AML-193 (cell line): ENCODE measurements at places on chromosomes 5 and 9.

- no peak for DNase-seq
These were observed 594.3 kb upstream of the KLF4 start for GRCh38 chr9:108083796-108084352.

DNA sequence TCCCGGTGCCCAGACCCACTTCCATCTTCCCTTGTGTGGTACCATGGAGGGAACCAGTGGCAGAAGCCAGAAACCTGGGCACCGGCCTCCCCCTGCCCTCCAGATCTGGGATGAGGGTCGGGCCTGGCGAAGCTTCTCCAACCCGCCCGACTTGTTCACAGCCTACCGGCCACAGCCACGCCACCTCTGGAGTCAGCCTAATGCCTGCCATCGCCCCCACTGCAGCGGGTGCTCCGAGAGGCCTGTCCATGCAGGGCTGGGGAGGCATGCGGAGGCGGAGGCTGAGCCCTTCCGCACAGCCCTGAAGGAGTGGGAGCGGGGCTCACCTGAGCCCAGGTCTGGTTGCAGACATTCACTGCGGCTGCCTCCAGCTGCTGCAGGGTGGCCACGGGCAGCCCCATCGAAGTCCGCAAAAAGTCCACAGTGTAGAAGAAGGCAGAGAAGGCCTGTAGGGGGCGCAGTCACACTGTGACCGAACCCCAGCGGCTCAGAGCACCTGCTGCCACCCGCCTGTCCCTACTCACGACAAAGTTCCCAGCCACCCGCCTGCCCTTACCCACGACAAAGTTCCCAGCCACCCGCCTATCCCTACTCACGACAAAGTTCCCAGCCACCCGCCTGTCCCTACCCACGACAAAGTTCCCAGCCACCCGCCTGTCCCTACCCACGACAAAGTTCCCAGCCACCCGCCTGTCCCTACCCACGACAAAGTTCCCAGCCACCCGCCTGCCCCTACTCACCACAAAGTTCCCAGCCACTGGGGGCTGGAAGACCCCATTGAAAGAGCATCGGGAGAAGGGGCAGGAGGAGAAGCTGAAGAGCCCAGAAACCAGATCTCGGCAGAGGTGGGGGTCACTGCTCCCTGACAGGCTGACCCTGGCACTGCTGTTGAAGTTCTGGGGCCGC, 3.8 kb upstream of the NPDC1 start:
- DNase-seq, result peak; percentile 69

GRCh38 chr5:756171-756570, 28.4 kb downstream of the ZDHHC11B start:
- no peak for DNase-seq

GRCh38 chr9:121292801-121293241, 24.9 kb downstream of the GSN start:
- DNase-seq, result no peak

- DNase-seq, result no peak
These were observed 326.4 kb upstream of the KLF4 start for GRCh38 chr9:107815782-107816560.

DNA sequence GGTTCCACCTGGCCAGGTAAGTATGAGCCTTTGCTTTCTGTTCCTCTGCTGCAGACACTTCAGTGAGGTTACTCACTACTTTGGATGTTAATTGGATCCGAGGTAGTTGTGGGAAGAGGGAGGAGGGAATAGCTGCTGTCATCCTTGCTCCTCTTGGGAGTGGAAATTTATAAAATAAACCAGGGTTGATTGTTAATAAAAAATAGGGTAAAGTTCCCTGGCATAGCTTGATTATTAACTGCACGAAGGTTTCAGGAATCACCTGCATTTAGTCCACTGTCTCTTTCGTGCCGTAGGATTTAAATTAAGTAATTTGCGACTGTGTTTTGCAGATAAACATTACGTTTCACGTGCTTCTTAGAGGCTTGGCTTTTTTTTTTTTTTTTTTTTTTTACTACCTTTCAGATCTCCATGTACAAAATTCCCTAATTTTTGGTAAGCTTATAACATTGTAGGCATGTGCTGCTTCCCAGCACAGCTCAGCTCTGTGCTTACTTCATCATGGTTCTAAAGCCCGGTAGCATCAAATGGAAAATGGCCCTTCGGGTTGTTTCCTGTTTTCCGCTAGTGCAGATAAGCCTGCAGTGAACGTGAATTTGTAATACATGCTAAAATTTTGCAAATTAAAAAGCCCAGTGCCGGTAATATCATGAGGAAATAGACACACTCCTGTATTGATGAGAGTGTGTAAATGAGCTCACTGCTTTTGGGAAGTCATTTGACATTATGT, 26.9 kb upstream of the LTC4S start:
- DNase-seq, result no peak

DNA sequence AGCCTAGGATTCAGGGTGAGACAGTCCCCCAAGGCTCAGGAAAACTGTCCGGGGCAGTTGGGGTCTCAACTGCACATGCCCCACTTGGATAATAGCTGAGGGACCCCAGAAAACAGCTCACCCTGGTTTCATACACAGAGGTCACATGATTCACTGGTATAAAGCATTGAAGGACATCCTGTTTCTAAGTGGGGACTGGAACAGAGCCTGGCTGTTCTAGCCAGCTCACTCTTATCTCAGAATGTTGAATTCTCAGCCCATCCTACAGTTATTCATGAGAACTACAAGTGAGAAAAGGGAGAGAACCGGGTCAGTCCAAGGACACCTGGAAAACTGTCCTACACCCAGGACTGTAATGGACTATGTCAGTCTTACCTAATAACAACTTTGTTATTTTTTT, 170.9 kb downstream of the FGF1 start:
- no peak for DNase-seq

- DNase-seq, result no peak
These were observed 6.0 kb downstream of the SLC46A2 start for GRCh38 chr9:112884721-112885120.

GRCh38 chr9:112194969-112195431, 19.9 kb upstream of the SUSD1 start:
- DNase-seq, result peak; percentile 4

DNA sequence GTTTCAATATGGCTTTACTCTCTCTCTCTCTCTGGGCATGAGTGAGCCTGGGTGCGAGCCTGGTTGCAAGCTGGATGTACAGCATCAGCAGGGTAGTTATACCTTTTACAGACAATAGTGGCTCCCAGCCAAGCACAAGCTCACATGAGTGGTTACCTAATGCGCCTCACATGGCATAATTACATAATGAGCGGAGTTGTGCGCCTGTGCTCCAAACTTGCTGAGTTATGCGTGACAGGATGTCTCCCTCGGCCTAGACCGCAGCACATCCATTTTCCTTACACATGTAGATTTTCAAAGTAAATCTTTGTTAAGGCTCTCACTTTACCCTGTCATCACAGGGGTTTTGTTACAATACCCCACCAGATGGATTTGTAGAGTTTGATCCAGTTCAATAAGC, 233.5 kb upstream of the WWC1 start:
- no peak for DNase-seq

GRCh38 chr5:156481741-156482140, 154.8 kb downstream of the SGCD start:
- no peak for DNase-seq

DNA sequence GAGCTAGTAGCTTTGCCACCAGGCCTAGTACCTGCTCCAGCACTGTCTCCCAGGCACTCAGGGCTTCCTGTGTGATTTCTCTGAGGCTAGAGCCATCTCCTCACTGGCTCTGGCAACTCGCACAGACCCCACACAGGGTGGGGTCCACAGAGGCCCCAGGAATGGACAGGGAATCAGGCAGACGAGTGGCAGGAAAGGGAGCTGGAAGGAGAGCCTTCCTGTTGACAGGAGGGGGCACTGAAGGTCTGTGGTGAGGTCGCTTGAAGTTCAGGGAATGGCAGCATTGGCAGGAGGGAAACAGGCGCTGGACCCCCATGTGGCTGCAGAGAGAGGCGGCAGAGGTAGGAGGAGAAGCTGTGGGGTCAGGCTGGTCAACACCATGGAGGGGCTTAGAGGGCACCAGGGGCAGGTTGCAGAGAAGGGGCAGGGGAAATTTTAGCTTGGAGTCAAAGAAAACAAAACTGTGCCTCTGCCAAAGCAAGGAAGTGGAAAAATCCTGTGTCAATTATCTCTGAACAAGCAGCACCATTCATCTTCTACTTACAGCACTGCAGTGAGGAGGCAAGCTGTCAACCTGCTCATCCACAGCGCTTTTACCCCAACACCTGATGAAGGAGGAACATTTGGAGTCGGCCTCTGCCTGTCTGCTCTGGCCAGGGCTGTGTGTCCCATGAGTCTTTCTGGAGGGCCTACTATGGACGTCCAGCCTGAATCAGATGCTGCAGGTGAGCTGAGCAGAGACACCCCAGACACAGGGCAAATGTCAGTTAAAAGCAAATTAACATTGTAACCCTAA, 270.2 kb downstream of the FSTL4 start:
- DNase-seq, result no peak

- no peak for DNase-seq
These were observed 38.8 kb upstream of the PWWP2A start for GRCh38 chr5:160158087-160158486.

GRCh38 chr9:116372081-116372673, 218.6 kb downstream of the PAPPA start:
- DNase-seq, result no peak

DNA sequence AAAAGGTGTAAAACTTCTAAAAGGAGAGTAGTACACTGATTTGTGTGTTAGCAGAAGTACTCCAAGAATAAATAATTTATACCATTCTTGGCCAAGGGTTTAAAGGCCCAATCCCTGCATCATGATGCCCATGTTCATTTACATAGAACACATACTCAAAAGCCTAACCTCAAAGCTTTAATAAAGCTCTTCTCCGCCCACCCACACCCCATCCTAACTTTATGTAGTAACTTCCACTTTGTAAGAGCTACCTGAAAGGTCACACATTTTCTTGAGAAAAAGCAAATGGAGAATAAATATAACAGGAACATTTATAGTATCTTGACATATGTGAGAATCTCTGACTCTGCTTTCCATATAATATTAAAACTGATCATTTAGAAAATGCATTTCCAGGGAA, 148.8 kb upstream of the FREM1 start:
- DNase-seq, result no peak

- DNase-seq, result peak; percentile 52
These were observed 66.4 kb downstream of the MACROH2A1 start for GRCh38 chr5:135332519-135333150.

DNA sequence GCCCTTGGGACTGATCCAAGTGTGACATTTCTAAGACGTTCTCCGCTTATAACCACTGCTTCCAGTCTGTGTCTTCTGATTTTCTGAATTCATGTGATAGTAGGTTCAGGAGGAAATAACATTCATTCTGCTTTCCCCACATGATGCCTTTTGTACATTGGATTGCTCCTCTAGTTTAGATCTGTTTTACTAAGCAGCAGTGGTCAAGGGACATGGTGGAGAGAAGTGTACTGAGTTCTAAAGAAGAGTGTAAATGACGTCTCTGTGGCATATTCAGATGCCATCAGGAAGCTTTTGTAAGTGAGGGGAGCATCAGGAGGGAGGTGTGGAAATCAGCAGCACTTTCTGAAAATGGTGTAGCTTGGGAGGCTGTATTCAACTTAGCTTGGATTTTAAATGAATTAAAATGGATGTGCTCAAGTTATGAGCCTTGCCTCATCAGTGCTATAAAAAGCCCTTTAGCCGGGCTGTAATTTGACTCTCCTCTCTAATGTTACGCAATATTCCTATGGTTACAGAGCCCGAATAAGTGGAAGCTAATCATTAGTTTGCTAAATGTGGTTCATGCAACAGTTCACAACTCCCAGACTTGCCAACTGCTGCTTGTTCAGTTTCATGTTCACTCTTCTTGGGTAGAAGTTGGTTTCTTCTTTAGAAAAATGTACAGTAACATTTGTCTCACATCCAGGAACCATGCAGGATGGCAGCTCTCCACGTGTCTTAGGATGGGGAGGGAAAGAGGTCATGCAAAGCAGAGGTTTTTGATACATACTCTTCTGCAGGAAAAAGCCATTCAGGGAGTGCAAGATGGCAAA, 281.3 kb downstream of the ARHGAP26 start:
- DNase-seq, result peak; percentile 93

DNA sequence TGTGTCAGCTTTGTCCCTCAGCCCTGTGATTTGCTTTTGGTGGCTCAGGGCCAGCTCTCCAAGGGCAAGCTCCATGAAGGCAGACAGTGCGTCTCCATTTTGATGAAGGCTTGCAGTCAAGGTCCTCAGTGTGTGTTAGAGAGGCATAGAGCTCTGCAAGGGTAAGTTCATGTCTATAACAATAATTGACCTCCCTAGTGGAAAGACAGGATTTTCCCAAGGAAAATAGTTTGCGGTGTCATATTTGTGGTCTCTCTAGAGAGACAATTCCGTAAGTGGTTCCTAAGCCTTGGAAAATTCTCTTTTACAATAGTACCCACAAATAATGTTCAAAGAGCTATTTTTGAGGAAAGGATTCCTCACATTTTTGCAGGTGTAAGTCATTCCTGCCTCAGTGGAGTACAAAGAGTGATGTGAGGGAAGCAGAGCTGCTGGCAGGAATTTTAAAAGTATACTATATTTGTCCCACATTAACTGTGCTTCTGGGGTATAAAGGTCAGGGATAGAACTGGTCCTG, 40.2 kb downstream of the SLC1A3 start:
- DNase-seq, result no peak

GRCh38 chr5:174340226-174340625, 294.7 kb downstream of the NSG2 start:
- DNase-seq, result no peak

DNA sequence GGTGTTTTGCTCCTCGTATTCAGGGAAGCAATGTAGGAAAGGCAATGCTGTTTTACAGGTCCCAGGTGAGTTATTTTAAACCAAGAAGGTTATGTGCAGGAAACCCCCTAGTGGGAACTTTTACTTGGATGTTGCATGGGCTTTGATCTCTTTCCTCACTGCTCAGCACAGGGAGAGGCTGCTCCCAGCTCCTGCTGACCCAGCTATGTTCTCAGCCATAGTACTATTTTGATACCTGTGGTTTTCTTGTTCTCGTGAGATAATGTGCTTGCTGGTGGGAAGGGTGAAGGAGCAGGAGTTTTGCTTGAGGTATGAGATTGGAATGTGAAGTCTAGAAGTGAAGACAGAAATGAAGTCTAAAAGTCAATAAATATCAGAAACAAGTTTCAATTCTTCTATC, 265.6 kb upstream of the FBXL7 start:
- DNase-seq, result no peak

- DNase-seq, result no peak
These were observed 291.2 kb upstream of the PTPRD start for GRCh38 chr9:10903969-10904368.

DNA sequence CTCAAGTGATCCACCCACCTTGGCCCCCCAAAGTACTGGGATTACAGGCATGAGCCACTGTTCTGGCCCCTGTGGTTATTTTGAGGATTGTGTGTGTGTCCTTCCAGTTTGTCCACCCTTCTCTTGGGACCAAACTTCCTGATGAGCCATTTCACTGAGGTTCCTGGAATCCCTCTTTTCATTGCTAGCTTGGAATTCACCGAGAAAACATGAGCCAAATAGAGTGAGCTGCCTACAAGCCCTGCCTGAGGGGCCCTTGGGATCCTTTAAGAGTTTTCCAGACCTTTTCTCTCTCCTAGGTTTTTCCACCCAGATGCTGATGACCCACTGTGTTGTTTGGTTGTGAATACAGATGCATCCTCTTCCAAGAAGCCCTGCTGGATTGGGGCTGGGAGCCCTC, 13.2 kb upstream of the KIF12 start:
- no peak for DNase-seq
